Esophagus muscularis mucosa (tissue), 4 donors: ENCODE measurements at places on chromosomes 7 and 10. TPM values are rescaled to one million over a fixed set of nuclear protein-coding genes. Genes with fewer than 3 reads are reported as not detected.
A peak's percentile ranks its signal among the peaks of the same experiment; 100 is the strongest.

DNA sequence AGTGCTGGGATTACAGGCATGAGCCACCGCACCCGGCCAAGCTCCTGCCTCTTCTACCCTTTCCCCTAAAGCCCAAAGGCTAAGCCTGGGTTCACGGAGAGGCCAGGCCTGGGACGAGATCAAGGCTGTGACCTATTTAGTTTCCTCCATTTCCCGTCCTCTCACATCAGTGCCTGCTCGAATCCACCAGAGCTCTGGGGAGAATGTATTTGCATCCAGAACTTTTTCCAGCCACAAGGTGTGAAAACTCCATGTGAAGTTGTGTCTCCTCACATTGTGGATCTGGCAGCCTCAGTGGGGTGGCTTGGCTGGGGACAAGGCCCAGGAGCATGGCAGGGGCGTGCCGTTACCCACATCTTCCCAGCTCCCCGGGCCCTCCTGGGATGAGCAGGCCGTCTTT is 38.0 kb downstream of the SMKR1 start:
- DNase-seq, result no peak

DNA sequence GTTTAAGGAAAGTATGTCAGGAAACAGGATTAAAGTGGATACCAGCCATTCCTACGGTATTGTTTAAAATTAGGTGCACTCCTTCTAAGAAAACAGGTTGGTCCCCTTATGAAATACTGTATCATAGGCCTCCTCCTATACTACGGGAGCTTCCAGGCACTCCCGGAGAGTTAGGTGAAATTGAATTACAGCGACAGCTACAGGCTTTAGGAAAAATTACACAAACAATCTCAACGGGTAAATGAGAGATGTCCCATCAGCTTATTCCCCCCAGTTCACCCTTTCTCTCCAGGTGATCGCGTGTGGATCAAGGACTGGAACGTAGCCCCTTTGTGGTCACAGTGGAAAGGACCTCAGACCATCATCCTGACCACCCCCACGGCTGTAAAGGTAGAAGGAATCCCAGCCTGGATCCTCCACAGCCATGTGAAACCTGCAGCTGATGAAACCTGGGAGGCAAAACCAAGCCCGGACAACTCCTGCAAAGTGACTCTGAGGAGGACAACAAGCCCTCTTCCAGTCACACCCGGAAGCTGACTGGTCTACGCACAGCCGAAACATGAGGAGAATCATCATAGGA is 25.1 kb upstream of the GHITM start:
- DNase-seq, result no peak

GRCh38 chr10:104300002-104300735 is 31.2 kb downstream of the GSTO2 start:
- DNase-seq, result no peak

GRCh38 chr10:115814542-115814941 is 458.5 kb downstream of the GFRA1 start:
- no peak for DNase-seq

DNA sequence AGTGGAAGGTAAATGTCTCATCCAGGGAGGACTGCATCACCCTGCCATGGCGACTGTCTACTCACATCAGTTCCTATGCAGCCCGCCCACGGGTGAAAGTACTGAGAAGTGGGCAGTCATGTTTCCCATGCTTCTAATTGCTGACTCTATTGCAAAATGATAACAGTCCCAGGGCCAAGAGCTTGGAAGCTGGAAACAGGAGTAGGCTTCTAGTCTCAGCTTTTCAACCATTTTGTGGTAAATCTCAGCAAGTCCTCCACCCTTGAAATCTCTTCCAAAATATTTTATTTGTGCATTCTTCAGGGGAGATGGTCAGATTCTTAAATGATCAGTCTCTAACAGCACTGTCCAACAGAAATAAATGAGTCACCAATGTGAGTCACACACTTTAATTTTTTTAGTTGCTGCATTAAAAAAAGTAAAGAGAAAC is 48.1 kb upstream of the TARP start:
- DNase-seq, result no peak

DNA sequence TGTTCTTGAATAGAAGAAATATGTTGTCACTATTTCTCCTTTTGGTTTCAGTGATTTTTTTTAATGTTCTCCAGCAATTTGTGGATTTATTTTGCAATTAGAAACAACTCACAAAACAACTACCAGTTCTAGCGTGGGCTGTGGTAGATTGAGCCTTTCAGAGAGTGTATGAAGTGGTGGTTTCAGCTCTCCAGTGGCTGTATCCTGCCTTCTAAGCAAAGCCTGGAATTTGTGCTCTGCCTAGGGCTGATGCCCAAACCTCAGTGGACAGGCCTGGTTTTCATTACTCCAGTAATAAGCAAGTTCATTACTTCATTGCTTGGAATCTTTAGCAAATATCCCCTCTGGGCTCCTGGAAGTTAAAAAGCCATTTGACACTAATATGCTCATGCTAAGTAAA is 35.9 kb downstream of the APBB1IP start:
- DNase-seq, result no peak

- DNase-seq, result no peak
Observed at GRCh38 chr7:8702807-8703206, 269.4 kb downstream of the NXPH1 start.

DNA sequence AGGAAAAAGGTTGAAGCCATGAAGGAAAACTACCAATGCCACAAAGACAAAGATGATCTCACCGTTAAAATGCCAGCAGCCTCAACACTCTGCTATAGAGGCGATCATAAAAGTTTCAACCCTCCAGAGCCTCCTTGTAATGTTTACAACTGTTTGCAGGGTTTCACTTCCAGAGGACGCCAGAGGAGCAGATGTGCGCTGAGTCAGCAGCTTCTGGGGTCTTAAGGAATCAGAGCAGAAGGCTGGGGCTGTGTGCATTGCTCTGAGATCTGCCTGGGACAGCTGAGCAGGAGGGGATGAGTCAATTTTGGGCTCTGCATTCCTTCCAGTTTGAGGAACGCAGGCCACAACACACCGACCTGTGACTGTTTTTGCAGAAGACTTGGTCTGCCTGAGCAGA is 98.3 kb downstream of the TMEM130 start:
- no peak for DNase-seq

- DNase-seq, result no peak
Observed at GRCh38 chr10:28177944-28178637, 124.8 kb downstream of the MPP7 start.

DNA sequence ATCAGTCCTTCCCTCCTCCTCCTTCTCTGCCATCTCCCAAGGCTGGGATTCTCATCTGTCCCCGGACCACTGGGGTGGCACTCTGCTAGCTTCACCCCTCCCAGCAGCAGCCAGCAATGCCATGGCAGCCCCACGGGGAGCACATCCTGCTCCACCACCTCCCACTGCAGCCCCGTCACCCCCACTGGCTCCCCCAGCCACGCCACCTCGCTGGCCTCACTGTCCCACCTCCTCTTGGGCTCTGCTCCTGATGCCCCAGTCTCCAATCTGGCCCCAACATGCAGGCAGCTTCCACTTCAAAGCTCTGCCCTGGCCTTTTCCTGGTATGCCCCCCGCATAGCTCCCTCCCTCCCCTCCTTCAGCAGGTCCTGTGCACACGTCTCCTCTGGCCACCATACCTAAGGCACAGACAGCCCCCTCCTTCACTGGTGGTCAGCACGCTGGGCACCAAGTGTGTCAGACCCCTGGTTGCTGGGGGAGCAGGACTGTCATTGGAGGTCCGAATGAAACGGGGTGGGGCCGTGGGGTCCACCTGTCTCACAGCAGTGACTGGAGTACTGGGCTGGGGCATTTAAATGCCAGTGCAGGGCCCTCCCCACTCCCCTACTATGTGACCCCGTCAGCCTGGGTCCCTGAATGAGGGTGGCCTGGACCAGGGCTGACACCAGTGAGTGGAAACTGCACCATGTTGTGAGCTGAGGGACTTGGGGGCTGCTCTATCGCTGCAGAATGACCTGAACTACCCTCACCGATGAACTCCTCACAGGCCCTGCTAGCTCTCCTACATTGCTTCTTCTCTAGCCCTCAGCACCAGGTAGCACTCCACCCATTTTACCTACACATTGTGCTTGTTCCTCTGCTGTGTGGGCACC is 38.7 kb downstream of the RASGEF1A start:
- no peak for DNase-seq

- no peak for DNase-seq
Observed at GRCh38 chr10:120962756-120963593, 111.8 kb downstream of the WDR11 start.

GRCh38 chr10:119526621-119527592 is 15.6 kb downstream of the RGS10 start:
- no peak for DNase-seq

GRCh38 chr10:4127518-4128315 is 342.7 kb upstream of the KLF6 start:
- no peak for DNase-seq

GRCh38 chr7:29467193-29467926 is 96.3 kb upstream of the PRR15 start:
- DNase-seq, result no peak

GRCh38 chr10:65940816-65941662 is 984.8 kb upstream of the LRRTM3 start:
- DNase-seq, result no peak

- no peak for DNase-seq
Observed at GRCh38 chr10:115045499-115045898, 47.7 kb upstream of the ATRNL1 start.

- no peak for DNase-seq
Observed at GRCh38 chr10:106396192-106396591, 768.3 kb downstream of the SORCS1 start.

- no peak for DNase-seq
Observed at GRCh38 chr10:314871-315270, 179.6 kb downstream of the ZMYND11 start.

GRCh38 chr7:20440472-20441105 is 109.9 kb downstream of the ITGB8 start:
- DNase-seq, result no peak

- no peak for DNase-seq
Observed at GRCh38 chr10:71476228-71477011, 79.7 kb downstream of the CDH23 start.

- DNase-seq, result no peak
Observed at GRCh38 chr10:113982769-113983168, 60.9 kb upstream of the ADRB1 start.

- DNase-seq, result no peak
Observed at GRCh38 chr10:45409782-45410181, 35.8 kb downstream of the ALOX5 start.

DNA sequence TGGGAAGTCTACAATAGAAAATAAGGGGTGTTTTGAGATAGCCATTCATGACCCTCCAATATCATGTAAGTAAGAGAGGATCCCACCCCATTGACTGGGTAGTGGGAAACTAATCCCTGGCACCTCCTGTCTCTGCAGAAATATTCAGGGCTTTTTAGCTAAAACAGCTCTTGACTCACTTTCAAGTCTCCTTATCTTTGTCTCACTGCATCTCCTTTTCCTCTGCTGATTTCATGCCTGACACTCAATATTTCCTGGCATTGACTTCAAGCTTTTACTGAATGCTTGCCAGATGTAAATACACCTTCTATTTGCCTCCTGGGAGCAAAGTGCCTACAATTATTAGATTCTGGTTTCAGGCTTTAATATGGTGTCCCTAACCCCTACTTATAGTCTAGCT is 57.1 kb downstream of the CHRM2 start:
- DNase-seq, result no peak

- DNase-seq, result no peak
Observed at GRCh38 chr7:68914006-68914405, 684.3 kb upstream of the AUTS2 start.

DNA sequence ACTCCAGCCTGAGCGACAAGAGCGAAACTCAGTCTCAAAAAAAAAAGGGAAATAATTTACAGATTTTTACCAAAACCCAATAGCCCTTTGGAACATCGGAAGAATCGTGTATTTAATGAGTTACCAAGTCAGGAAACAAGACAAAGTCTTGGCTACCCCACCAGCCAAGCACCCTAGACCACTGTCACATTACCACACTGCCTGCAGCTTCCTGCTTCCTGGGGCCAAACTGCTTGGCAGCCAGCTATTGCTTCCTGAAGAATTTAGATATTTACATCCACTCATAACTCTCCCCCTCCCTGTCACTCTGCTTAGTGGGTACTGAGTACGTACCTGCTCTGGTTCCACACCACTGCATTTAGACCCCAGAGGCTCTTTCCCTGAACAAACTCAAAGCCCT is 14.1 kb upstream of the TNPO3 start:
- DNase-seq, result peak; percentile 34

DNA sequence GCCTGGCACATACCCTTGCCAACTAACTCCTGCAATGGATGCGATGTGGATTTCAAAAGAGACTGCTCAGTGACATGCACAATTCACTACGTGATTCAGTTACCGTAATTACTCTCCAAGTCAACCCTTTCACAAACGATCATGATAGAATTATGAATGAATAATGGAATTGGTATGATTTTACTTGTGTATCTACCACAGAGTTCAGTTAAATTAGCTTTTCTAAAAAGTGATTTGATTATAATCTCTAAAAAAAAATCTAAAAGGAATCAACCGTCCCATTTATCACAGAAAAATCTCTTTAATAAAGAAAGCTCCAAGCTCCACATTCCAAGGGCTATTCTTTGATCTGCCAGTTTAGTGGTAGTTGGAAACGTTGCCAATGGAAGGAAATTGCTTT is 30.4 kb upstream of the RSU1 start:
- DNase-seq, result no peak

GRCh38 chr7:17407229-17407628 is 108.8 kb downstream of the AHR start:
- DNase-seq, result no peak

GRCh38 chr10:93821051-93821772 is 63.5 kb downstream of the LGI1 start:
- no peak for DNase-seq

GRCh38 chr10:22243321-22243720 is 25.5 kb upstream of the EBLN1 start:
- no peak for DNase-seq

DNA sequence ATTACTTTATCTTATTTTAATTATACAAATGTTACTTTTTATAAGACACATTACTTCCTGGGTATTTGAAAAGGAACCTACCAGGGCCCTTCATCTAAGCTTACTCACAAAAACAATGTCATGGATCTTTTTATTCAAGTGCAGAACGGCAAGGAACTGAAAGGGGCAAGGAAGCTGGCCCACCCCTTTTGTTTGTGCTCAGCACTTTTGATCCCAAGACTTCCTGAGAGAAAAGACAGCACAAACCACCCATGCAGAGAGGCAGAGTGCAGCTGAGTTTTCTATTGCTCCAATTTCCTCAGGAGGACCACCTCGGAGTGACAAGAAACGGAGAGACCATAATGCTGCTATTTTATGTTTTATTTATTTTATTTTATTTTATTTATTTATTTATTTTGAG is 232.0 kb upstream of the NRP1 start:
- DNase-seq, result no peak

- no peak for DNase-seq
Observed at GRCh38 chr10:76830218-76830617, 807.4 kb downstream of the KCNMA1 start.

- DNase-seq, result no peak
Observed at GRCh38 chr7:157204134-157204533, 65.4 kb downstream of the UBE3C start.

- DNase-seq, result no peak
Observed at GRCh38 chr10:126663328-126663727, 7.2 kb downstream of the C10orf90 start.

Gene CCDC172
- not detected for total RNA-seq

Gene CYP3A7
- total RNA-seq, result 0.26 TPM

Gene EFCAB10
- not detected for total RNA-seq

Gene ATRNL1
- 15.1 TPM for total RNA-seq

Gene GRM3
- not detected for total RNA-seq

Gene RAB18
- total RNA-seq, result 51.7 TPM

Gene MYH16
- total RNA-seq, result not detected

Gene DENND2A
- 51.2 TPM for total RNA-seq

Gene CACNB2
- total RNA-seq, result 73.5 TPM

Gene AKR1B15
- total RNA-seq, result not detected

Gene TRIL
- 3.0 TPM for total RNA-seq

Gene MRC1
- 39.9 TPM for total RNA-seq

Gene OGDHL
- 2.0 TPM for total RNA-seq

Gene KIAA1217
- 12.0 TPM for total RNA-seq
